ENCODE measurements at places on chromosomes 12 and 14. TPM values are rescaled to one million over a fixed set of nuclear protein-coding genes. Genes with fewer than 3 reads are reported as not detected.
A peak's percentile ranks its signal among the peaks of the same experiment; 100 is the strongest.

DNA sequence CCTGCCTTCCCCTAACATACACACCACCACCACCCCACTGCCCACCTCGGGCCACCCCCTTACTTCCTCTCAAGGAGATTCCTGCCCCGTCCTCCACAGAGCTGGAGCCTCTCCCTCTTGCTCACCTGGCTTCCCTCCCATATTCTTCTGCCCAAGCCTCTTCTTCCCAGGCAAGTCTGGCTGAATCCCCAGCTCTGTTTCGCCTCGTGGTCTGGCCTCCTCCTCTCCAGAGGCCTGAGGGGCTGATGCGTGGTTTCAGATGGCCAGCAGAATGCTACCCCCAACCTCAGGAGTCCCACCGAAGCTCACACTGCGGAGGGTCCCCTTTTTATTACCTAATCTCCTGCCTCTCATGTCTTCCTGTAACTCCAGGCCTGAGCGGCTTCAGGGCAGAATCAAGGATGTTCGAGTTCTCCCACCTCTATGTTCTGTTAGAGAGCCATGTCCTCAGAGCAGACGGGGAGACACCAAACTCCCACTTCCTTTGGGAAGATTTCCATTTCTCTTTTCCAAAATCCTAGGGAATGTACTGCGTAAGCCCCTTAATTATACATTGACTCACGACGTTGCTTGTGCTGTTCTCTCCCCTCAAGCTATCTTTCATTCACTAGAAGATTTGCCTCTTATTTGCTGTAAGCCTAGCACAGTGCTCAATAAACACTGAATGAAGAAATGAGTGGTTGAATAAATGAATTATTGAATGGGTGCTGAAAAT lies 33.9 kb upstream of the LTBP2 start:
- H3K4me3 ChIP-seq = no peak overlapping the region
- DNase-seq = no peak
- H3K27ac ChIP-seq = peak overlapping the region; percentile 63
- peaks cover 21% of the 10 kb centered on the region for H3K4me1 ChIP-seq
- H3K36me3 ChIP-seq = no peaks in the 10 kb centered on the region
- H3K27me3 ChIP-seq = no peaks in the 10 kb centered on the region

The LIN7A gene
- not detected for total RNA-seq

GRCh38 chr14:90382491-90383125 lies 14.2 kb upstream of the CALM1 start:
- H3K4me3 ChIP-seq = peak overlapping the region; percentile 90
- peak overlapping the region; percentile 93 for H3K27ac ChIP-seq
- H3K27me3 ChIP-seq = no peaks in the 10 kb centered on the region
- H3K36me3 ChIP-seq = no peaks in the 10 kb centered on the region
- no peak for DNase-seq

The AGAP2 gene
- total RNA-seq = 0.49 TPM

GRCh38 chr12:94987076-94987669 lies 16.3 kb downstream of the NDUFA12 start:
- no peak for DNase-seq
- H3K27ac ChIP-seq = no peak overlapping the region
- no peaks in the 10 kb centered on the region for H3K4me1 ChIP-seq
- no peak overlapping the region for H3K4me3 ChIP-seq
